MCF 10A (cell line): ENCODE measurements at places on chromosomes 3 and 15. TPM values are rescaled to one million over a fixed set of nuclear protein-coding genes. Genes with fewer than 3 reads are reported as not detected.

The CCDC39 gene
- not detected in 2 replicates for total RNA-seq

The NANOGP8 gene
- total RNA-seq: 0.75 TPM in 1 of 2 replicates, not detected in the other

The CFAP91 gene
- not detected in 2 replicates for total RNA-seq

The SYNPR gene
- not detected in 2 replicates for total RNA-seq

The GABPB1 gene
- total RNA-seq: 33.4 and 38.5 TPM in 2 replicates

The RGMA gene
- total RNA-seq: 0.37 and 0.51 TPM in 2 replicates

The SI gene
- total RNA-seq: not detected in 2 replicates

The CKMT1A gene
- 11.4 and 27.5 TPM in 2 replicates for total RNA-seq

The NSUN3 gene
- 10.6 and 13.0 TPM in 2 replicates for total RNA-seq
